Motor neuron (in vitro differentiated cells): ENCODE measurements at places on chromosomes 3 and 15.
A peak's percentile ranks its signal among the peaks of the same experiment; 100 is the strongest.

GRCh38 chr3:98445949-98446406 lies 17.0 kb upstream of the OR5K1 start:
- ATAC-seq, result no peak

GRCh38 chr3:181631901-181632300 lies 79.8 kb upstream of the SOX2 start:
- ATAC-seq, result no peak

DNA sequence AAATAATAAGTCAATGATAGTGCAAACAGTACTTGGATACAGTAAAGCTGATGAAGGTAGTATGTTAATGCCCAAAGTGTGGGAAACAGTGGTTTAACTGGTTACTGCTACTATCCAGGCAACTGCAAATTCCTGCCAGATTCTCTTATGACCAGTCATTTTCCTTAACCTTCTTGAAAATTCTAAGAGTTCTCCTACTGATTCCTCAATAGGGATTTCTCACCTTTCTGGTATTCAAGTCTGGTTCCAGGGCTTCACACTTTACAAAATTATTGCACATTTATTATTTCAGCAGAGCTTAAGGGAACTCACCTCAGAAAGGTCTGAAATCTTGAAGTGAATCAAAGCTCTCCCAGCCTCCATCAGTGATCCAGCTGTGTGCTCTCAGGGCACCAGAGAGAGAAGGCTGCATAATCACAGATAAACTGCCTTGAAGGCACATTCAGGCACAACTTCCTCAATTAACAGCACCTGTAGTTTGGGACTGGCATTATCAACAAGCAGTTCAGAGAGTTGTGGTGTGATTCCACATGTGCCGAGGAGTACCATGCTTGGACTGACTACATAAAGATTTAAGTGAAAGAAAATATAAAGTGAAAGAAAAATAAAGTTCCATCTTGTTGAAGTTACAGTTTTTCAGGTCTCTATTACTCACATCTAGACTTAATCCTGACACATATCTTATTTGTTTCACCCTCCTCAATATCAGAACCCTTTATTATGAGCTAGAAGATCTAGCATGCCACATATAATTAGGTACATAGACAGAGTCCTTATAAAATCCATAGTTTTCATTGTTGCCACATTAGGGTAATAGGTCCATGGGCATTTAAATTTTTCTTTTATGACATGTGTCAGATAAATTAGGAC lies 59.5 kb upstream of the TIPARP start:
- ATAC-seq, result no peak

DNA sequence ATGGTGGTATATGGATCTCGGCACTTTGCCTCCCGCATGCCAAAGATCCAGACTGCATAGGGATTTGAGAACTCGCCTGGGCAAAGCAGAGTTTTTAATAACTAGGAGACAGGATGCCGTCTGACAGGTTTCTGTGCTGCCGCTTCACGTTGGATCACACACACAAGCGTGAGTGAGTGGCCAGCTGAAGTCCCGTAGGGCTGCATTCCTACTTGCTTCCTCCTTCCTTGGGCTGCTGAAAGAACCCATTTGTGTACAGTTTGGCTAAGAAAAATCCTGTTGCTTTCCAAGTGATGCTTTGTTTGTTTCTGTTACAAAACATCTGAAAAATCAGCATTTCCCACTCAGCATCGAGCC lies 604.3 kb upstream of the CFAP20DC start:
- ATAC-seq, result no peak

DNA sequence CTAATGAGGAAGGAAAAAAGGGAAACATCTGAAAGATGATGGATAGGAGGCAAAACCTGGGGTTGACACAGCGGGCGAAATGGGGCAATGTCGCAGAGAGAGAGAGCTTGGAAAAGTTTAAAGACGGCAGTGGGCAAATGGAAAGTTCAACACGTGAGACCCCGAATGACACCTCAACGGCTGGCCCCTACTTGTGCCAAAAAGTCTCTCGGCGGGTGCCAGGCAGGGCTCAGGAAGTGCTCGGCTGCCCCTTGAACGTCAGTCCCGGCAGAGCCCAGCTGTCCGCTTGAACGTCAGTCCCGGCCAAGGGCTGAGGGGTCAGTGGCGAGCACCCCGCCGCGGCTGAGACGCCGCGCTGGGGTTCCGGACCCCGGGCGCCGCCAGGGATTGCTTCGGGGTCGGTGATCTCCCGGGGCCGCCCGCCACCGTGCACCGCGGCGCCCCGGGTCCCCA lies 658 bp downstream of the EOGT start:
- peak; percentile 18 for ATAC-seq

DNA sequence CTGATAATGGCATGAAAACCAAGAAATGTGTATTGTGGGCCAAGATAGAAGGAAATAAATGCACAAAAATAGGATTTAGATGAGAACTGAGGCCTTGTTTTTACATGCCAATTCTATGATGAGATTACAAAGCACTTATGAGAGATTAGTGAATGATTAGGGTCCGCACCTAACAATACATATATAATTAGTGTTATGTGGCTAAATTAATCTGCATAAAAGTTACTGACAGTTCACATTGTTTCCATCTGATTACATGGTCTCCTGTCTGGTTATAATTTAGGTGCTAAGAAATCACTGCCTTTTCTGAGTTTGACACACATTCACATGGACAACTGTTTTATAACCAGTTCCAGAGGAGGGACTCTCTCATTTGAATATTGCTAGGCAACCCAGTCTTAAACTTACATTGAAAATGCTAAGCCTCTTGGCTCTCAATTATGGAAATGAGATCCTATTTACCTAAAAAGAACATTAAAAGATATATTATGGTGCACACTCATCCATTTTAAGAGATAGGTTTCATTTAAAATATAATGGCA lies 117.0 kb upstream of the ARL6 start:
- ATAC-seq, result peak; percentile 72

DNA sequence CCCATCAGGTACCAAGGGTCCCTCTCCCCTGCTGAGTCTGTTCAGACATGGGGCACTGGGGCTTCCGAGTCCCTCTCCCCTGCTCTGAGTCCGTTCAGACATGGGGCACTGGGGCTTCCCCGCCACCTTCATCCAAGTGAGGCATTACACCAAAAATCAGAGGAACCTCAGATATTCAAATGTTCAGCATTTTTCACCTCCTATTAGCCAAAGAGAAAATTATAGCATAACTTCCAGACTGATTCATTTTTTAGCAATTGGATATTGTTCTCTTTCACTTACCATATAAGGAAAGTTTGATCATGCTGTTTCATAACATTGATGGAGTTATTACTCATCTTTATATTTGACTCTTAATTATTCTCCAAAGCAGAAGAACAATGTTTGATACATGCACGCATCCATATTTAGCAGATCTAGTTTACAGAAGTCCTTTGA lies 213.9 kb downstream of the MTHFS start:
- no peak for ATAC-seq

DNA sequence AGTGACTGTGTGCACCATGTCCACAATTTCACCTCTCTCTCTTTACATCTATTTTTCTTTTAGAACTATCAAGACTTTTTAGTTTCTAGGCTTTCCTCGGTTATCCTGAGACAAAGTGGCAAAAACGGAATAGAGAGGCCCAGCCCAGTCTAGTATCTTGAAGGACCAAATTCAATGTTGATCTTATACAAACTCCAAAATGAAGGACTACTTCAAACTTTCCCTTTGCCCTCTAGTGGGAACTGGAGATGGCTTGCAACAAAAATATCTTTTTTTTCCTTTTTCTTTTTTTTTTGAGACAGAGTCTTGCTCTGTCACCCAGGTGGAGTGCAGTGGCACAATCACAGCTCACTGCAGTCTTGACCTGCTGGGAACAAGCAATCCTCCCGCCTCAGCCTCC lies 338.5 kb upstream of the UMPS start:
- no peak for ATAC-seq

DNA sequence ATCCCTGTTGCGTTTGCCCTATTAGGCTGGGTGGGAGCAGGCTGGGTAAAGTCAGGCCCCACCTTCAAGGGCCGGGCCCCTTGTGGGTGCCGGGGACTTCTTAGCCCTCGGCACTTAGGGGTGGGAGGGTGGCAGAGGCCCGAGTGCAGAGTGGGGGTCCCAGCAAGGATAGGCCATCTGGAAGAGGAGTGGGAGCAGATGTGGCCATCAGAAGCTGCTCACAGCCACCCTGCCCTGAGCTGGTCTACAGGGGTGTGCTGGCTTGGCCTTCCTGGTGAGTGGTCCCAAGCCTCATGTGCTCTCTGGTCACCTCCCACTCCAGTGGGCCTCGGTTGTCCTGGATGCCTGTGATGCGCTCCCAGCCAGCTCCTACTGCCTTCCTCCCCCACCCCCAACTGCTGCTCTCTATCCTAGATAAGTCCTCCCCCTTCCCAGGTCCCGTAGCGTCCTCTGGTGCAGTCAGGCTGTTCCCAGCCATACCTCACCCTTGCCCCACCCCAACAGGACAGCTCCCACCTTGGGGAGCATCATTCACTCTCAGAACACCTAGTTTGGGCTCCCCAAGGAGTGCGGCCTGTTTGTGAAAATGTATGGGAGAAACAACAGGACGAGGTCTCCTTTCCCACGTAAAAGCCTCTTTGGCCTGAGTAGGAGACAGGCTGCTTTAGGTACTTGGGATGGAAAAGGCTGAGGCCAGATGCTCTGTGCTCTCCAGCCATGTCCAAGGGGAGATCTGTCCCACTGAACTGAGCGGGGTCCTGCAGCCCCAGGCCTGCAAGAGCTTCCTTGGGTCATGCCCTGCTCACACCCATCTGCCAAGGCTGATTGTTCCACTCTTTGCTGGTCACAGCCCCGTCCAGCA lies 24.9 kb upstream of the PLXNA1 start:
- no peak for ATAC-seq

DNA sequence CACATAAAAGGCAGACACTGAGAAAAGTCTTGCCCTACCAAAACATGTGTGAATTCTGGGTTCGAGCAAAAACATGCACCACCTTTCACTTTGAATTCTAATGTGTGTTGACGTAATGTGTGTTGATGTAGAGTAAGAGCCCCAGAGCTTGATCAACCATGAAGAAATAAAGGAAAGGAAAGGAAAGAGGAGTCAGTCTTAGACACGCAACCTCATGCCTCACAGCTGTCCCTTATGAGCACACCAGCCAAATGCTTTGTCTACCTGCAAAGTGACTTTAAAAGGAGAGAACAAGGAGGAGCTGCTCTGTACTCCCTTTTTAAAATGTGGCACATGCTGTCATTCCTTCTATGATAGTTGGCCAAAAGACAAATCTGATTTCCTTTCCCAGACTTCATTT lies 80.8 kb downstream of the RFTN1 start:
- ATAC-seq, result no peak

DNA sequence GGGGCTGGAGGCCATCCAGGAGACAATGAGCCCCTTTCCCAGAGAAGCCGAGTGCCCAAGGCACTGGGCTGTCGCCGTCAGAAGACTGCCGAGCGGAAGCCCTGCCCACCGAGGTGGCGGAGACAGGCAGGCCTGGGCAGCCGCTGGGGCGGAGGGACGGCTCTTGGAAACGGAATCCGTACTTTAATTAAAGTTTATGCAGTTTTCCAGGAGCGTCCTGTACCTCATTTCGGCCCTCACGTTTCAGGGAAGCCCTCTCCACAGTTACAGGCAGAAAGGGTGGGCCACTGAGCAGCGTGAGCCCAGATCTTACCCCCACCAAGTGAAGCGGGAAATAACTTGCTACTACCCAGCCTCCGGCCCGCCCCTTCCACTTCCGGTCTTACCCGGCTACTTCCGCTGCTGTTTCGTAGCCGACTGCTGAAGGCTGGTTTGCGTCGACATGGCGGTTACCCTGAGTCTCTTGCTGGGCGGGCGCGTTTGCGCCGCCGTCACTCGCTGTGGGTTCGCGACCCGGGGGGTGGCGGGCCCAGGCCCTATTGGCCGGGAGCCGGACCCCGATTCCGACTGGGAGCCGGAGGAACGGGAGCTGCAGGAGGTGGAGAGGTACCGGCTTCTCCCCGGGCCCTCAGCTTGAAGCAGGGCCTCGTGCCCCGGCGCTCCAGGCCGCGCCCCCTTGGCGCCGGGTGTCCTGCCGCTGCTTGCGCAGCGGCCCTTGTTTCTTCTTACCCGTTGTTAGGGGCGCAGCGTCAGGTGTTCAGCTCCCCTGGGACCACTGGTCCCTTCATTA lies at the start of gene NGRN:
TSS of gene NGRN (plus strand) at position 402 of the 790 bp plus-strand sequence. CDS start at position 443, 41 bp downstream.
- peak; percentile 87 for ATAC-seq

GRCh38 chr3:66394019-66394752 lies 106.6 kb downstream of the LRIG1 start:
- ATAC-seq, result no peak

- no peak for ATAC-seq
Observed at GRCh38 chr3:46833346-46834300, 29.6 kb downstream of the MYL3 start.

- ATAC-seq, result no peak
Observed at GRCh38 chr3:24483873-24484272, 10.8 kb downstream of the THRB start.

- ATAC-seq, result no peak
Observed at GRCh38 chr3:123075359-123075758, 8.5 kb downstream of the PDIA5 start.

DNA sequence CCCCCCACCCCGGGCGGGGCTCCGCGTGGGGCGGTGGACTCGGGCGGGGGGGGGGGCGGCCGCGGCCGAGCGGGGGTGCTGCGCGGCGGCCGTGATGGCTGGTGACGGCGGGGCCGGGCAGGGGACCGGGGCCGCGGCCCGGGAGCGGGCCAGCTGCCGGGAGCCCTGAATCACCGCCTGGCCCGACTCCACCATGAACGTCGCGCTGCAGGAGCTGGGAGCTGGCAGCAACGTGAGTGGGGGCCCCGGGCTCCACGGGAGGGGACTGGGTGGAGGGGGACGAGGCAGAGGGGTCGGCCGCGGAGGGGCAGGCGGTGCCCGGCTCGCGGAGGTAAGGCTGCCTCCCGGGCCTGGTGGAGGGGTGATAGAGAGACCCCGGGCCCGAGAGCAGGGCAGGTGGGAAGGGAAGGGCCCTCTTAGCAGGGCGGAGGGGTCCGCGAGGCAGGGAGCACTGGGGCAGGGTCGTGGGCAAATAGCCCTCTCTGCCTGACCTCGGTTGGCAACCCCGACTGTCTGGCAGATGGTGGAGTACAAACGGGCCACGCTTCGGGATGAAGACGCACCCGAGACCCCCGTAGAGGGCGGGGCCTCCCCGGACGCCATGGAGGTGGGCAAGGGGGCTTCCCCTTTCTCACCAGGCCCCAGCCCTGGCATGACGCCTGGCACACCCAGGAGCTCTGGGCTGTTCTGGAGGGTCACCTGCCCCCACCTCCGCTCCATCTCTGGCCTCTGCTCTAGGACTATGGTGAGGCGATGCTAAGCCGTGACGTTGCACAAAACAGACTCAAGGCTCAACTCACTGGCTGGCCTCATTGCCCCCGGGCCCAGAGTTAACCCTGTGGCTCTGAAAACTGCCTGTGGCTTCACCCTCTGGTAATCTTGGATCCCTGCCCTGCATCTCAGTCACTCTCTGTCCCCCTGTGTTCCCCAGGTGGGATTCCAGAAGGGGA lies at the start of gene ECE2:
TSS of gene ECE2 (plus strand) at position 62 of the 950 bp plus-strand sequence. CDS start at position 194, 132 bp downstream.
- peak; percentile 68 for ATAC-seq
